Regular cardiac myocyte (primary cell): ENCODE measurements at places on chromosomes 16 and 17. TPM values are rescaled to one million over a fixed set of nuclear protein-coding genes. Genes with fewer than 3 reads are reported as not detected.

STX1B gene
- total RNA-seq, result 0.19 and 0.28 TPM in 2 replicates

NEUROD2 gene
- not detected in 2 replicates for total RNA-seq

CARD14 gene
- under 0.01 TPM in 1 of 2 replicates, not detected in the other for total RNA-seq

HIC1 gene
- 57.5 and 67.1 TPM in 2 replicates for total RNA-seq

OR3A3 gene
- not detected in 2 replicates for total RNA-seq

TIMP2 gene
- total RNA-seq, result 45.8 and 51.9 TPM in 2 replicates
